ENCODE measurements at places on chromosomes 13 and 19.
A peak's percentile ranks its signal among the peaks of the same experiment; 100 is the strongest.

DNA sequence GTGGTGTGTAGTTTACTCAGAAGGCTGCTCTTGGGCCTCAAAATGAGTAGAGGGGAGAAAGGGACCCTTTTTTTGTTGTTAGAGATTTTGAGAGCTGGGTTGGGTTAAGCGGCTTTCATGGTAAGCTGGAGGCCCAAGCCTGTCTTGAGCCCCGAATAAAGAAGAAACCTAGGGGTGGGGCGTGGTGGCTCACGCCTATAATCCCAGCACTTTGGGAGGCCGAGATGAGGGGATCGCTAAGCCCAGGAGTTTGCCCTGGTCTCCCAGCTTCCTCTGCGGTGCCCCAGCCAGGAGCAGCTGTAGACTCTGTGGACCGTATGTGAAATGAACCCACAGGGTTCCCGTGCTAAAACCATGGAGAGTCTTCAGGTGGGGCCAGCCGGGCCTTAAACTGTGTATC, 56.1 kb downstream of the KDM4B start:
- DNase-seq: no peak

DNA sequence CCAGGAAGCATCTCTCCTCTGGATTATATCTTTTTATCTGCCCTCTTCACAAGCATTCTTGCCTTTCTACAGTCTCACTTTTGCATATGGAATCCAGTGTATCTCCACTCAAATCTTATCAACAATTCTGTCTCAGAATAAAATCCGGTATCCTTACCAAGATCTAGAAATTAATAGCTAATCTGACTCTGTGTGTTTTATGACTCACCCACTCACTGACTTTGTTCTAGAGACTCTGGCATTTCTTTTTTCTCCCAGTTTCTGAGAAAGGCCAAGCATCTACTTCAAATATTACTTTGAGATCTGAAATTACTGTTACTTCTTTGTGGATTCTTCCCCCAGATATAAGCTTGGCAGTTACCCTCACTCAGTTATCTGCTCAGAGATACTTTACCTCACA, 913.5 kb upstream of the ATXN8OS start:
- DNase-seq: no peak

DNA sequence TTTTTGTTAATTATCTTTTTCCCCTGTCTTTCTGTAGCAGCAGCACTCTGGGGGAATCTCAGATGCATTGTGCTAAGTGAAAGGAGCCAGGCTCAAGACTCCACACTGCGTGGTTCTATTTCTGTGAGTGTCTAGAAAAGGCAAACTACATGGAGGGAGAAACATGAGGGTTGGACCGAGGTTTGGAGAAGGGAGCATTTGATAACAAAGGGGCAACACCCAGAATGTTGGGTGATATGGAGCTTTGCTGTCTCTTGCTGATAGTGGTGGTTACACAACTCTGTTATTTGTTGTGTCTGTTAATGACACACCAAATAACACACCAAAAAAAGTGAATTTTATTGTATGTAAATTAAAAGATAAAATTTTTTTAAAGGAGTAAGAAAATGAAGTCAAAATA, 107.8 kb downstream of the COL4A2 start:
- no peak for DNase-seq

DNA sequence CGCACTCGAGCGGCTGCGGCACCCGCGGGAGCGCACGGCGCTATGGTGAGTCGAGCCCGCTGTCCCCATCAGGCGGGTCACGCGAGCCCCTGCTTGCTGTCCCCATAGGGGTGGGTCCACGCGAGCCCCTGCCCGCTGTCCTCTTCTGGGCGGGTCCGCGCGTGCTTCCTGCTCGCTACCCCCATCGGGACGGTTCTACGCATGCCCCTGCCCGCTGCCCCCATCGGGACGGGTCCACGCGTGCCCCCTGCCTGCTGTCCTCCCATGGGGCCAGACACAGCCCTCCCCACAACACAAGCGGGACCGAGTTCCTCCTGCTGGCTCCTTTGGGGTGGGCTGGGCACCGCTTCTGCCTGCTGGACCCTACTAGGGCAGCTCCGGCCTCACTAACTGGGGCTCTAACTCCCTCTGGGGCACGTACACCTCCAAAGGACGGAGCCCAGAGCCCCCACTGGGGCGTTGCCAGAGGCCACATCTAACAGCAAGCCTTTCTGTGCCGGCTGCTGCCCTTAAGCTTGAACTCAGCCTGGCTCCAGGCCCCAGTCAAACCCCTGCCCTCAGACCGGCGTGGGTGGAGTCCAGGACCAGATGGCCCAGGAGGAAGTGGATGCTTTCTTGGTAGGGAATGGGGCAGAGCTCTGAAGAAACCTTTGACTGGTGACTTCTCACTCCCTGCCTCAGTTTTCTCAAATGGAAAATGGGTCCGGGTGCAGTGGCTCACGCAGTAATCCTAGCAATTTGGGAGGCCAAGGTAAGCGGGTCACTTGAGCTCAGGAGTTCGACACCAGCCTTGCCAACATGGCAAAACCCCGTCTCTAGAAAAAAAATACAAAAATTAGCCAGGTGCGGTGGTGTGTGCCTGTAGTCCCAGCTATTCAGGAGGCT, 722 bp downstream of the COLGALT1 start:
- peak; percentile 78 for DNase-seq

DNA sequence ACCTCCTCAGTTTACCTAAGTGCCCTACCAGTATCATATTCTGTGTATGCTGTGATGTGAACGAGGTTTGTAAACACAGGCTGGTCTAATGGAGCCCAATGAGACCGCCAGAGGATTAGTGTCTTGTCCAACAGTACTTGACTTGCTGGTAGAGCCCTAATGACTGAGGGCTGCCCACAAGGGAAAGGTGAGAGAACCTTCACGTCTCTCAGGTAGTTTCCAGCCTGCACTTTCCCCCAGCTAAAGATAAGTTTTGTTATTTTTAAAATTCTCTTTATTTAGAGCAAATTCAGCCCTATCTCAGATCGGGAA, 498 bp upstream of the RBM26 start:
- no peak for DNase-seq

DNA sequence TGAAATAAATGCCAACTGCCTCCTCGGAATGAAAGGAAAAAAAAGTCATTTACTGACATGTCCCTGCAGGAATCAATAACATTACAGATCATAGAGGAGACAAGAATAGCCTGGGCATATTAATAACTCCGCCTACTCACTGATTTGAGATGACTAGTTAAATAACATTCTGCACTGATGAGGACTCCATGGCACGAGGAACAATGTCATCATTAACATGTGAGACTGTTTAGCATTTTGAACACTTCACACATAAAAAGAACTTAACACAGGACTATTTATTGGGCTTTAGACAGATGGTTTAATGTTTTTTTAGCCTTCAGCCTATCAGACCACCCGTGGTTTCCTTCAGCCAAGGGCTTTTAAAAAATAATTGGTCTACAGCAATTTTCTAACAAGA, 170.1 kb downstream of the OLFM4 start:
- no peak for DNase-seq

DNA sequence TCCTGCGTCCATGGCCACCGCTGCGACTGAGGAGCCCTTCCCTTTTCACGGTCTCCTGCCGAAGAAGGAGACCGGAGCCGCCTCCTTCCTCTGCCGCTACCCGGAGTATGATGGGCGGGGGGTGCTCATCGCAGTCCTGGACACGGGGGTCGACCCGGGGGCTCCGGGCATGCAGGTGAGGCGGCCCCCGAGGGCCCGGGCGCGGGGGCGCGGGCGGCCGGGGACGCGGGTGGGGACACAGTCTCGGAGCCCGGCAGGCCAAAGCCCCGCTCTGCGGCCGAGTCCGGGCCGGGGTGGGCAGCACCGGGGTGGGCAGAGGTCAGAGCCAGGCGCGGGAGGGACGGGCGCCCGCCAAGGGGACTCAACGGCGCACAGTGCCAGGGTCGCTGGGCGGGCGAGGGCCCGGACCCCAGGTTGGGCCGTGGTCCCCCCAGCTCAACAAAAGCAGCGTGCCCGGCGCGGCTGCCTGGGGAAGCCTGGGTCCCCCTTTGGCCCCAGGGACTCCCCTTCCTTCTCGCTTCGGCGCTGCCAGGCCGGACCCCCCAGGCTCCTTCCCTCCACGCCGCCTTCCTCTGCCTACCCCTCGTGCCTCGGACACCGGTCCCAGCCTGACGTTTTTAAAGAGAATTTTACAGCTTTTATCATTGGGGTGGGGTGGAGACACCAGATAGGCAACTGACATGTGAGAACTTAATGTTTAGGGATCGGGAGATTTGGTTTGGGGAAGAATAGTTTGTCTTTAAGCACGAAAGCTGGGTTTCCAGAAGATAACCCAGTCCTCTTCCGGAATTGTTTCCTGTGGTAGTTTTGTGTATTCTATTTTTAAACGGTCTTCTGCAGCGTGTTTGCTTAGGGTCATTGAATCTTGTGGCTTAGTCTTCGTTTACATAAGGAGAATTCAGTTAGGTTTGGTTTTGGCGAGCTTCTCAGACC, 509 bp downstream of the TPP2 start:
- DNase-seq: peak; percentile 40

DNA sequence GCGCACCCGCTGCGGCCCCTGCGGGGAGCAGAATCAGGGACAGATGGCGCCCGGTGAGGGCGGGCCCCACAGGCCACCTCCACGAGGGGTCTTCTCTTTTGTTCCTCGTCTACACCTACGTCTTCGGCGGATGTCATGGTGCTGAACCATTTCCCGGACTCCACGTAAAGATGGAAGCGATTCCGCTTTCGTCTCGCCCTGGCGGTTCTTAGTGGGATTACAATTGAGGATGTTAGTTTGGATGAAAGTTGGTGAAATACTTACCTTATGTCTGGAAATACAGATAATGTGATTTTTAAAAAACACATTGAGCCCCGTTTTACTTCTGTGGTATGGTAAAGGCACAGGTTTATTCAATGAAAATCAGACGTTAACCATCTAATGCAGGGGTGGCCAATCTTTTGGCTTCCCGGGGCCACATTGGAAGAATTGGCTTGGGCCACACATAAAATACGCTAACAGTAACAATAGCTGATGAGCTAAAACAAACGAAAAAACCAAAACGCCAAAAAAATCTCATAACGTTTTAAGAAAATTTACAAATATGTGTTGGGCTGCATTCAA, 1.4 kb upstream of the ZMYM5 start:
- DNase-seq: peak; percentile 79

DNA sequence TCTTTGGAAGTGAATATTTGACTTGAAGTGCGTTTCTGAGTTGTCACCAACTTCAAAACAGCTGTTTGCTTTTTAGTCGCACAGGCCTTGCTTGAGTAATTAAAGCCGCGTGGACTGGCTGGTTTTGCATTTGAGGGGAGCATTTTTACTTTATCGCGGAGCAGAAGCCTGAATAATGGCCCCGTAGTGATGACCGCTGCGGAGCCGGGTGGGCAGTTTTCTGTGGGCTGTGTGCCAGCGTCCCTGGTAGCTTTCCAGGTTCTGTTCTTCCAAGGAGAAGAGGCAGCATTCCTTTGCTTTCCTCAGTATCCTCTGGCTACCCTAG, 1.1 kb downstream of the NAA16 start:
- peak; percentile 50 for DNase-seq

DNA sequence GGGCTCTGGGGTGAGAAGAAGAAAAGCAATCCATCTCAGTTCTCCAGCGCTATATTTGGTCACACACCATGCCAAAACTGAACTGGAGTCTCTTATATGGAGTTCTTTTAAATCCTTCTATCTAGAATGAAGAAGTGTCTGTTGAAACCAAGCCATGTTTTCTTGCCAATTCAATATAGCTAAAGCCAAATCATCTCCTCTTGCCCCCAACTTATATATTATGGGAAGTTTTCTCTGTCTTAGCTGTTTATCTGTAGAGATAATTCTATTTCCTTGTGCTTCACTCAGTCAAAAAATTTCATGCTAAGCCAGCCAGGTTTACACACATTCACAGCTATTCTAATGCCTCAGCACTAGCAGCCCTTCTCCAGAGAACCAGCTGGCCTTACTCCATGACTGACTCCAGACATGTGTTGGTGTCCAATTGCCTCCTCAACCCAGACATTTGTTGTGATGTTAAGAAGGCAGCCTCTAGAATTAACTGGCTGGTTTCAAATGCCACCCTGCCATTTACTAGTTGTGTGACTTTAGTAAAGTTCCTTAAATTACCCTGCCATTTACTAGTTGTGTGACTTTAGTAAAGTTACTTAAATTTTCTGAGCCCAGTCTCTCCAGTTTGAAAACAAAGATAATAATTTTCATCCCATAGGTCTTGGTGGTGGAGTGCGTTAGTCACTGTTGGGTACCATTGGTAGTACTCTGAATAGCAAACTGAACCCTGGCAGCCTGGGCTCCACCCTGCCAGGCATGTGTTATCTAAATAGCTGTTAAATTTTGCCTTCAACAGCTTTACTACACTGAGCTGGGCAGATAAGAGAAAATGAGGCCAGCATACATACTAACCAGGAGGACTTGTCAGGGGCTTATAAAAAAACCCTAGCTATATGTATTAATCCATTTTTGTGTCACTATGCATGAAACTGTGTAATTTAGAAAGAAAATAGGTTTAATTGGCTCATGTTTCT, 525.1 kb downstream of the LMO7 start:
- DNase-seq: peak; percentile 69

DNA sequence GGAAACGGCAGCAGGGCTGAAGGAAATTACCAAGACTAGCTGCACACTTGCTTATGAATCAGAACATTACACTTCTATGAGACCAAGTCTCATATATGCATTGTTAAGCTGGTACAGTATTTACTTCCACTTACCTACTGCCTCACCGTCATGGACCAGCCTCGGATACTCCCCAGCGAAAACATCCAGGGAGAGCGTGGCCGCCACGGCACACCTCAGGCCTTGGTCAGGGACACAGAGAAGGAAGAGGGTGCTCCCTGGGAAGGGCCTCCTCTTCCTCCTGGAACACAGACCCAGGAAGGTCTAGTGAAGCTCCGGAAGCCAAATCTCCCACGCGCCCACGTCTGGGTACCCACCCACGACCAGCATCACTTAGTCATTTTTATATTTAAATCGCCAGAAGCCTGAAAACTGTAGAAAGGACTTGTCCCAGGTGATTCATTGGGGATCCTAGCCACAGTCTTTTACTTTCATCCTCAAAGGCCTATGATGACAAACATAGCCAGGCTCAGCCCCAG, 24.4 kb upstream of the MTIF3 start:
- no peak for DNase-seq

DNA sequence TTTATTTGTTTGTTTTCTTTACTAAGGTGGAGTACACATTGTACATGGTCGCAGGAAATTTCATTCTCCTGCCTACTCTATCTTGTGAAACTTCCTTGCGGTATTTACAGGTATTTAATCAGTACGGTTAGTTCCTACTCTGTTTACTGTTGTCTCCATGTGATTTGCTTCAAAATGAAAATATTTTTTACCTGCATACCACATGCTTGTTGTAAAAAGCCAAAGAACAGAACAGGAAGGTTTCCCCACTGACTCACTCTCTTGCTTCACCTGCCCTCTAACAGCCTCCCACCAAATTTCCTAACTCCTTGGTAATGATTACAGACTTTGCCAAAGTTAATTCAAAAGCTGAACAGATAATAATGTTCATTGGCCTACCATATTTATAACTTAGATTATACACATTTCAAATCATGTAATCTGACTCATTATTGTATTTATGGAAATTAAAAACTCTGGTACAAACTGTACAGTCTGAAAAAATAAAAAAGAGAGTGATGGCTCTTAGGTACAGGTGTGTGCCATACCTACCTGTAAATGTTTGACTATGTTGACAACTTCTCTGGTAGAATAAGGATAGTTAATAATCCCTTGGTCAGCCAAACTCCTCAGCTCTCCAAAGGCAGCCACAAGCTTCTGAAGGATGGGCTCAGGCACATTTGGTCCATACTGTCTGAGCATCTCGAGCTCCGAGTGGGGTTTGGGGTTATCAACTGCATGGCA, 239.9 kb downstream of the VWA8 start:
- no peak for DNase-seq

- DNase-seq: no peak
These were observed 993 bp downstream of the FUT6 start for GRCh38 chr19:5838353-5839064.

GRCh38 chr19:4556597-4557127, 2.8 kb downstream of the SEMA6B start:
- no peak for DNase-seq

All from left hindlimb (tissue), 1 donor.